ENCODE measurements at places on chromosomes 4 and X.
A peak's percentile ranks its signal among the peaks of the same experiment; 100 is the strongest.

GRCh38 chr4:182492423-182492822 is 249.2 kb downstream of the TENM3 start:
- no peak for DNase-seq

GRCh38 chrX:42028109-42028508 is 104.8 kb upstream of the CASK start:
- DNase-seq = no peak

DNA sequence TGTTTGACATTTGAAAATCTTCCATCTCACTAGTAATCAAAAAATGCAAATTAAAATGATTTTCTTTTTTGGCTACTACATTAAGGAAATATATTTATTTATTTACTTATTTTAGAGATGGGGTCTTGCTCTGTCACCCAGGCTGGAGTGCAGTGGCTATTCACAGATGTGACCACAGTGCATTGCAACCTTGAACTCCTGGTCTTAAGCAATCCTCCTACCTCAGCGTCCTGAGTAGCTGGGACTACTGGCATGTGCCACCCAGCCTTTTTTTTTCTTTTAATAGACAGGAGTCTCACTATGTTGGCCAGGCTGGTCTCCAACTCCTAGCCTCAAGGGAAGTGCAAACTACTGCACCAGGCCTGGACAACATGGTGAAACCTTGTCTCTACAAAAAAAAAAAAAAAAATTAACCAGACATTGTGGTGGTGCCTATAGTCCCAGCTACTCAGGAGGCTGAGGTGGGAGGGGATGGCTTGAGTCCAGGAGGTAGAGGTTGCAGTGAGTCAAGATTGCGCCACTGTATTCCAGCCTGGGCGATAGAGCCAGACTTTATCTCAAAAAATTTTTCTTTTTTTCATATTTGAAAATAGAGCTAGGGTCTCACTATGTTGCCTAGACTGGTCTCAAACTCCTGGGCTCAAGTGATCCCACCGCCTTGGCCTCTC is 4.4 kb upstream of the SMIM14 start:
- DNase-seq = no peak

DNA sequence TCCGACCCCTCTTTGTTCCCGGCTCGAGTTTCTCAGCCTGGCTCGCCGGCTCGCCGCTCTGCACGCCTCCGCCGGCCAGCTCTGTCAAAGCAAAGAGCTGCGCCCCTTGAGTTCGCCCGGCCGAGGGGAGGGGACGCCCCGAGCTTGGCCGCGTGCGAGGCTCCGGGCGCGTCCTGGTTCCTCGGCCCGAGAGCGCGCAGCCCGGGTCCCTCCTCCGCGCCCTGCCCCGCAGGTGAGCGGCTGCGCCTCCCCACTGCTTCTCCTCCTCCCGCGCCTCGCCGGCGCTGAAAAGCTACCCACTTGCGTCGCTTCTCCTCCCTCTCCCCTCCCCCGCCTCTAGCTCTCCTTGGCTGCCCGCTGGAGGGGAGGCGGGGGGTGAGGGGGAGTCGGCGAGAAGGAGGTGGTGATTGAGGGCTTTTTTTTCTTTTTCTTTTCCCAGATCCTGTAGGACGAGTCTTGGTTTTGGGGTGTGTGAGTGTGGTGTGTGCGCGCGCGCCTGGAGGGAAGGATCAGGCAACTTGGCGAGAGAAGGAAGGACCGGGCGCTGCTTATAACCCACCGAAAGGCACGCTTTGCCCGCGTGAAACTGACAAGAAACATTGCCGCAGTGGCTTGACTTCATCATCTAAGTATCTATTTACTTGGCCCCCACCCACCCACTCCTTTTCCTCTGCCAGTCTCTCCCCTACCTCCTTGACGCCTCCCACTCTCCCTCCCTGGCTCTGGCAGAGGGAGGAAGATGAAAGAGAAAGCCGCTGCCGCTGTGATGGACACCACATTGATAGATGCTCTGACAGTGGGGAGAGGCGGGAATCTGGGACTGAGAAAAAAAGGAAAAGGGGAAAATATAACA is at the start of gene LEF1:
LEF1 (minus strand) TSS at position 262 of the 853 bp plus-strand sequence. CDS start 1,165 bp downstream, outside the sequence.
- DNase-seq = peak; percentile 55

DNA sequence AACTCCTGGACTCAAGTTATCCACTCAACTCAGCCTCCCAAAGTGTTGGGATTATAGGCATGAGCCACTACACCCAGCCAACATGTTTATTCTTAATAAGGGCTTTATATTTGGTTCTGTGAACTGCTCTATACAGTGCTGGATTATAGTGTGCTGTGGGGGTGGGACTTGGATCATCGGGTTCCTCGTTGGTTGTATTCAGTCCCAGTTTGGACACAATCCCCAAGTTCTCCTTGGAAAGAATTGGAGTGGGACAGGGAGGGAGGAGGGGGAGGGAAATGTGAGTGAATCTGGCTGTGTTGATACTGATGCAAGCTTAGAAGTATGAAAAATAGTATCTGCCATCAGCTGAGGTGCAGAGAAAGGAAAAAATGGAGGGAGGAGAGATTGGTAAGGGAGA is 121.3 kb downstream of the KIT start:
- DNase-seq = no peak

DNA sequence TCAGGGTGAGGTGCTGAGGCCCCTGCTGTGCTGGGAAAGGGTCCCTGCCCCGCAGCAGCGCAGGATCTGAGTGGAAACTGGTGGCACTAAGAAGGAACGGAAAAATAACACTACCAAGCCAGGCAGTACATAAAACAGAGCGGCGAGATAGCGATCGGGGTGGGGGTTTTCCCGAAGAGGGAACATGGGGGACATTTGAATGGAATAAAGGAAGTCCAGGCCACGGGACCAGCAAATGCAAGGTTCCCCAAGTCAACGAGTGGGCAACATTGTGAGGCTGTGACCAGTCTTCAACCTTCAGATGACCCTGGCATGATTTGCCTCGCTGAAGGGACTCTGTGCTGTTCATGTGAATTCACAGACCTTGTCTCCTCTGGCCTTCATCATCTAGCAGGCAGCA is 13.7 kb downstream of the MSX1 start:
- no peak for DNase-seq

GRCh38 chr4:100811046-100811445 is 293.2 kb upstream of the EMCN start:
- DNase-seq = no peak

DNA sequence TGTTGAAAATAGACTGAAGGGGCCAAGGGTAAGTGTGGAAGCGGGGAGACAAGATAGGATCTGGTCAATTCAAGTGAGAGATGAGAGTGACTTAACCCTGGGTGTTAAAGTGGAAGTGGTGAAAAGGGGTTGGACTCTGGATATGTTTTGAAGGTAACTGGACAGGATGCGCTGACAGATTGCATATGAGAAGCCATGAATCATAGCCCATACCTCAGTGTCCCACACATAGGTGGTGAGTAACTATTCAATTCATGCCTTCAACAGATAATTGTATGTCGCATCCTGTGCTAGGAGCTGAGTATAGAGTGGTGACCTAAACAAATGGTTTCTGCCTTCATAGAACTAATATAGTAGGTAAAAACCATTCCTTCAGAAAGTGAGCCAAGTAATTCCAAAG is 76.7 kb downstream of the KLHL34 start:
- DNase-seq = no peak
